ENCODE measurements at places on chromosomes 11 and 22.
A peak's percentile ranks its signal among the peaks of the same experiment; 100 is the strongest.

DNA sequence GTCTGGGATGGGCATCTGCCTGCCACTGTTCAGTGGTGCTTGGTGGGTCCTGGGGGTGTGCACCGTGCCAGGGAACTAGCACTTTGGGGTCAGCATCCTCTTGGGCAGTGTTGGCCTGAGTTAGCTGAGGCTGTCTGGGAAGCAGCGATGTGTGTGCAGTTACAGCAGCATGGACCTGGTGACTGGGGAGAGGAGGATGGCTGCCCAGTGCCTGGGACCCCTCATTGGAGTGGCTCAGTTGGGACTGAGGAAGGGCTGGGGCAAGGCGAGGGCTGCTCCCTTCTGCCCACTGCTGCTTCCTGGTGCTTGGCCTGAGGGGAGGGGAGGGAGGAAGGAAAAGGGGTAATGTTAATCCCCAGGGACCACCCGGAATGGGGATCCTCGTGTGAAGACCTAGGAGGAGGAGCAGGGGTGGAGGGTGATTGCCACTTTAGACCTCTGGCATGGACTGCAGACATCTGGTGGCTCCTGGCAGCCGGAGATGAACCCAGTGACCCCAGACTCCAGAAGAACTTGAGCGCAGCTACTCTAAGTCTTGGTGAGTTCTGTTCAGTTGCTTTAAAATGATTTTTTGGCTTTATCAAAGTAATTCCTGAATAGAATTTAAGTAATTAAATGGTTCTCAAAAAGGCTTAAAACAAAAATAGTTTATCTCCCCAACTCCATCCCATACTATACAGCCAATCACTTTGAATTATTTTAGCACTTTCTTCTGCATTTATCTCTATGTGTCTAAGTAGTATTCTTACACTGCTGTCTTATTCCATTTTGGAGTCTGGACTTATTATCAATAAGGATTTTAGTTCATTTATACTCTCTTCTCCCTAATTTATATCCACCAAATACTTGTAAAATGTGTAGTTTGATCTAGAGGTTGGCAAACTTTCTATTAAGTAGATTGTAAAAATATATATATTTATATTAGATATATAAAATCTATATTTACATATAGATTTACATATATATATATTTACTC lies 15.4 kb upstream of the TMEM191C start:
- DNase-seq, result no peak

GRCh38 chr11:35750981-35751663 lies 88.5 kb downstream of the TRIM44 start:
- no peak for DNase-seq

- DNase-seq, result no peak
These were observed 542 bp downstream of the GCAT start for GRCh38 chr22:37808294-37808657.

GRCh38 chr11:21634491-21634890 lies 558.4 kb upstream of the ANO5 start:
- DNase-seq, result no peak

GRCh38 chr22:45511847-45512261 lies 9.2 kb downstream of the FBLN1 start:
- no peak for DNase-seq

DNA sequence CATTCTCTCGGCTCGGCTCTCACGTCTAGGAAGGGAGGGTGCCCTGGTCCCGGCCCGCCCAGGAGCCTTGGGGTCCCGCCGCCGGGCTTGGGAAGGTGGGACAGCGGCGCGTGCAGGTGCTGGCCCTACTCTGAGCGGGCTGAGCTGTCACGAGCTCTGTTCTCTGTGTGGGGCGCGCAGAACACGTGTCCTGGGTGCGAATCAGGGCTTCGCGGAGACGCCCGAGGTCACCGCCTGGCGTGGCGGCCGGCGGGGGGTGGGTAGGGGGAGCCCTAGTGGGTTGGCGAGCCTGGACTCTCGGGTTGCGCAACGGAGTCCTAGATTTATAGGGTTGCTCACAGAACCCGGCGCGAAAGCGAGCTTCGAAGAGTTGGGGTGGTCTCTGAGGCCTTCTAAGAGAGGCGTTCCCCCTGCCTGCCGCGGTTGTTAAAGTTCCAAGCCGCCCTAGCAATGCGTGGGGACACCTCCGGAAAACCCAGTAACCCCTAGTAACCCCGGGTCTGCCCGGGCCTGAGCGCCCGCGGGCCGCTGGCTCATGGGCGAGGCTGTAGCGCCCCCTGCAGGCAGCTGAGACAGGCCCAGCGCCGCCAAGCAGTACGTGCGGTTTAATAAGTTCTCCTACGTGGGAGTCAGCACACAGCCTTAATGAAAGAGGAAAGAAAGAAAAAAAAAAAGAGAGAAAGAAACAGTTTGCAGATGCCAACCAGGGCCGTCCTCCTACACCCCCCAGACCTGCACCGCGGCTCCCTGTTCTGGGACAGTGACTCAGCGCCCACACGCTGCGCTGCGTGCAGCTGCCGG lies 2.7 kb downstream of the ADM start:
- peak; percentile 72 for DNase-seq

DNA sequence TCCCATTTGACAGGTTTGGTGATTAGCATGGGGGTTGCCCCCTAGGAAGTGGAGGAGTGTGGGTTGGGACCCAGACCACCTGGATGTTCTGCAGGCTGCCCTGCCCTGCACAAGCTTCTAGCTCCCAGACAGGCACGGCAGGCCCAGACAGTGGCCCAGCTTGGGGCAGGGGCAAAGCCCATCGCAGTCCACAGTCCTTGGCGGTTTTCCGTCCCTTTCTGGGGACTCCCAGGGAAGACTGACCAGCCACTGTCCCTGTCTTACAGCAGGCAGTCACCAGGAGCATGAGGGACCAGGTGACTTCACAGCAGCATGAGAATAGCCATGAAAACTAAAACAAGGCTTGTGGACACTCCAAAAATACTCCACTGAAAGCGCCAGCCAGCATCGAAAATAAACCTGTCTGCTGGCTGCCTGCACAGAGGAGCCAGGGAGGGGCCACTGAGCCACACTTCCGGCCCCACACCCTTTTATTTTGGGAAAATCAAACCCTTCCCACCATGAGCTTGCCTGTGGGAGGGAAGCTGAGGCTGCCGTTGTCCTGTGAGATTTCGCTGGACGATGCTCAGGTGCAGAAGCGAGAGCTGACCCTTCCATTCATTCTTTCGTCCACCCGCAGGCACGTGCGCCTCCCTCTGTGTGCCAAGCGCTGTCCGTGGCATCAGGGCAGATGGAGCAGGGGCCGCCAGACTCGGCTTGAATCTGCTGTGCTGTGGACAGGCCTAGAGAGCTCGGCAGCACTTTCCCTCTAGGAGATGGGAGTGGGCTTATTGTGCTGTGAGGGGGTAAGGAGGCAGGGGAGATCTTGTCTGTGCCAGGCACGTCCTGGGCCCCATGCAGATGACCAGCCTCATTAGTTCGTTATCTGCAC lies 28.0 kb downstream of the FADD start:
- DNase-seq, result no peak

DNA sequence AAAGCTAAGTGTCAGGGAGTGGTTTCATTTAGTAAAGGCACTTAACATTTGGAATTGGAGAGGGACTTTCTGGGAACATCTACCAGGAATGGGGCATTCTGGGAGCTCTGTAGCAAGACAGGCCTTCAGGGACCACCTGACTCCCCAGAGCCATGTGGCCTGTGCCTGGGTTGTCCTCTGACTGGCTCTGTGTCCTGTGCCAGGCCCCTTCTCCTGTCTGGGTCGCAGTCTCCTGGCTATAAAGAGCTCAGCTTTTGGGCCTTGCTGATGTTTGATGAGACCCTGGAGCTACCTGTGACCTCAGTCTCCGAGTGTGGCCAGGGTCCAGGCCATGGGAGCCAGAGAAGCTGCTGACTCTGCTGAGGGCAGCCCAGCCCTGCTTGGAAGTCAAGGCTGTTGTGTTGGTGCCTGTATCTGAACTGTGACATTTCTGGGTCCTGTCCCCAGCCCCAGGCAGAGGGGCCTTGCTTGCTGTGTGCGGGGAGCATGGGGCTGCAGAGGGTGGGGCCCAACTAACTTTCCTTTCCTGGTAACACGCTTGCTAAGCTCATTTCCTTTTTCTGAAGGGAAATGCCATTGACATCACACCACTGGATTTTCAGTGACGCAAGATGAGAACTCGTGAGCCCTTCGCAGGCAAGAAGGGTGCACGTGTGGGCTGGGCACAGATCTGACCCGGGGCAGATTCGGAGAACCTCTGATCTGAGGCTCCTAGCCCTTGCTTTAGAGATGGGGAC lies 41.3 kb downstream of the LRRC32 start:
- DNase-seq, result no peak

DNA sequence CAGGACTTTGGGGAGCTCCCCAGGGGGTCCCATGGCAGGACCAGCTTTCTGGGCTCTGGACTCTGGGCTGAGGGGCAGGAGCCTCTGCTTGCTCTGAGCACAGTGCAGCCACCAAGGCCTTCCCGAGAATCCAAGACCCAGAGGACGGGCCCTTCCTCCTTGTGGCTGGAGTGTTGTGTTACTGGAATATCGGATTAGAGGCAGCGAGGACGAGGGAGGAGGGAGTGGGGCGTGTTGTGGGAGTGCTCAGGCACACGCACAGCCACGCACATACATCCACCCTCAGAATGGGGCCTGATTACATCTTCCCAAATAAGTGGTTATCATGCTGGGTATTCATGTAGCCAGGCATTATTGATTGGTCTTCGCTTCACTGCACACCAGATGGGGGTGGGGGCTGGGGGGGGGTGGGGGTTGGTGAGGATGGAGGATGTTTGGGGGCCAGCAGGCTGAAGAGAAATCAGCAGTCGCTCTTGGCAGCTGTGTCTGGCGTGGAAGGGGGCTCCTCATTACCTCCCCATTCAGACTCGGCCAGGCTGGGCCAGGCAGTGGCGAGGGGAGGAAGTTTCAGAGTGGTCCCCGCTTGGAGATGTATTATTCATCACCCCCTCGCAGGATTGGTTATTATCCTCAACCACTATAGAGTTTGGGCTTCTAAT lies 120.9 kb downstream of the ST3GAL4 start:
- DNase-seq, result no peak

DNA sequence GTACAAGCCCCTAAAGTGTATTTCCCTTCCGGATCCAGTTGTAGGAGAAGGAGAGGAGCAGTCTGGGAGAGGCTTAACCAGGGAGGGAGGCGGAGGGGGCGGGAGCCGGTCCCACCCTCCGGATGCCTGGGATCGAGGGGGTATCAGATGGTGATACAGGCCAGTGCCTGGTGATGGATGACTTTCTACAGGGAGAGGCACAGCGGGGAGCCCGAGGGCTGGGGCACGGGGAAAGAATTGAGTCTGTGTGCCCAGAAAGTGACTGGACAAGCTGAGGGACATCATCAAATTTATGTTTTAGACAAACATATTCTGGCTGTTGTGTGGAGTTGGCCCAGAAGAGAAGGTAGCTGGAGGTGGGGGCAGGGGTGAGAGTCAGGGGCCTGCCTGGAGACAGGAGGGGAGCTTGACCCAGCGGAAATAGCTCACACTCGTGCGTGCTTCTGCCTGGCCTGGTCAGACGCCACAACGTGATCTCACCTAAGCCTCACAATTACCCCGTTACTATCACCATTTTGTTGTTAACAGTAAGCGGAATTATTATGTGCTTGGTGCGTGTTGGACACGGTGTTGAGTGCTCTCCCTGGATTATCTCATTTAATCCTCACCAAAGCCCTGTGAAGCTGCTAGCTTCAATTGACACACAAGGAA lies 42.4 kb downstream of the AMPD3 start:
- no peak for DNase-seq

DNA sequence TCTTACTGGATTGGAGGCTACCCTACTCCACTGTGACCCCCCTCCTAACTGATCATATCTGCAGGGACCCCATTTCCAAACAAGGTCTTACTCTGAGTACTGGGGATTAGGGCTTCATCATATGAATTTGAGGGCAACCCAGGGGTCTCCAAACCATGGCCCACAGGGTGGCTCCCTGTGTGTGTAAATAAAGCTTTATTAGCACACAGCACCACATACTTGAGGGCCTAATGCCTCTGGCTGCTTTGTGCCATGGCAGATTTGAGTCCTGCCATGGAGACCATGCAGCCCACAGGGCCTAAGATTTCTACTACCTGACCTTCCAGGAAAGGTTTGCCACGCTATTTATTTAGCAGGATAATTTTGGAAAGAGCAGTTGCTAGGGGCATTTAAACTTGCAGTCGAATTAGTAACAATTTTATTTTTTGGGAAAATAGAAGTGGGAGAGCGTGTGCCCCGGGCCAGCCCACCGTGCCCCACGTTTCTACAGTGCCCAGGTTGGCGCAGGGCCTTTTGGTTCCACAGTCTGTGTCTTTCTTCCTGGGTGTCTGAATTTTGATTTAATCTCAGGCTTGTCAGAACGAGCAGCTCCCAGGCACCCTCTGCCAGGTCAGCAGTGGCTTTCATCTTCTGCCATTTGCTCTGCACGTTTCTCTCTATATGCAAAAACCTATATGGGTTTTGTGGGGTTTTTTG lies 92.3 kb downstream of the KCNQ1 start:
- no peak for DNase-seq

DNA sequence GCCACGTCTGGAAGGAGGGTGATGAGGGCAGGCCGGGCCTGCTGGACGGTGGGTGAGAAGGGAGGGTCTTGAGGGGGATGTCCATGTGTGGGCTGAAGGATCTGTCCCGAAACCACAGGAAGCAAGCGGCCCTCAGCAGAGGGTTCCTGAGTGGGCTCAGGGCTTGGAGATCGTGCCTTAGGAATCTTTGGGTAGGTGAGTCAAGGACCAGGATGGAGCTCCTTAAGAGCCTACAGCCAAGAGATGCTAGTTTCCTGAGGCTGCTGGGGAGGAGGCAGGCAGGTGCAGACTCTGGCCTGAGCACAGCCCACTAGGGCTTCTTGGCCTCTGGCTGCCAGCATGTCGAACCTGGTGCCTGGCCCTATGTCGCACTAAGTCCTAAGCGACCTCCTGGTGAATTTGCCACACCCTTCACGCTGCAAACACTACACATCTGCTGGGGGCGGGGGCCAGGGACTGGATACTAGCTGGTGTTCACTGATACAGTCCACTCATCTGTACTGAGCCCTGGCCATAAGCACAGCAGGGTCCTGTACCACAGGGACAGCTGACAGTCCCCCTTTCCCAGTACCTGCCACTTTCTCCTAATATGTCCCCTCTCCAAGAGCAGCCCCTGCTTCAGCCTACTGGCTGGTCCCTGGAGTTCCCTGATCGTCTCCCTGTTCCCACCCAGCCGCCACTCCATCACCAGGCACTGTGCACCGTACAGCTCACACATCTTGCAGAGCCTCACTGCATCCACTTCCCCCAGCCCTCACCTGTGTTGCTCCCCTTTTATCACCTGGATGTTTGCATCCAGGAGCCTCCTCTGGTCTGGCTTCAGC lies 19.5 kb downstream of the GNAZ start:
- DNase-seq, result no peak
